ENCODE measurements at places on chromosomes 5 and 9.

- DNase-seq: no peak
These were observed 45.3 kb downstream of the SLC36A1 start for GRCh38 chr5:151492729-151493128.

GRCh38 chr5:154712518-154713437 lies 42.4 kb upstream of the LARP1 start:
- DNase-seq: no peak

GRCh38 chr9:35729700-35730485 lies 2.1 kb downstream of the TLN1 start:
- DNase-seq: no peak

DNA sequence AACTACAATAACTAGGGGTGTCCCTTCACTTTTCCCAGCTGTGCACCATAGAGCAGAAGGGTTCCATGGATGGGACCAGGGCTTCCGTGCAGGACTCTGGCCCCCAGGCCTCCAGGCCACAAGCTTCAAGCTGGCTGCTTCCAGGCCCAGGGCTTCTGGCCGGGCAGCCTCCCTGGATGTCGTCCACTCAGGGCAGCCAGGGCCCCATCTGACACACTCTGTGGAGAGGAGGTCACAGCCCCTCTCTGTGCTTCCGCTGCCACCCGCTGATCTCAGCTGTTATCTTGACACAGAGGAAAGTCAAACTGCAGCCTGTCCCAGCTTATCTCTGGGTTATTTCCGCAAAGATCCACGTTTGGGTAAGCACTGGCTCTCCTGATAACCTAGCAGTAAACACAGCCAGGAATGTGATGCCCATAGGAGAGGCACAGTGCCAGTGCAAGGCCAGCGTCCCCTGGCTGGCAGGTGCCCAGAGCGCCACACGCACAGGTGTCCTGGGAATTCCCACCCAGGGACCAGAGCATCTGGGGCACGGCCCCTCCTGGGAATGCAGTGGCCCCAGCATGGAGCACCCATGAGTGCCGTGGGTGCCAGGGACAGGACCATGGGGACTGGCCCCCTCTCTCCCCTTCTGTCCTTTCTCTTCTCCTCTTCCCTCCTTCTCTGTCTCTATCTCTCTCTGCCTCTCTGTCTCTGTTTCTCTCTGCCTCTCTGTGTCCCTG lies 15.6 kb upstream of the SLC6A19 start:
- no peak for DNase-seq

DNA sequence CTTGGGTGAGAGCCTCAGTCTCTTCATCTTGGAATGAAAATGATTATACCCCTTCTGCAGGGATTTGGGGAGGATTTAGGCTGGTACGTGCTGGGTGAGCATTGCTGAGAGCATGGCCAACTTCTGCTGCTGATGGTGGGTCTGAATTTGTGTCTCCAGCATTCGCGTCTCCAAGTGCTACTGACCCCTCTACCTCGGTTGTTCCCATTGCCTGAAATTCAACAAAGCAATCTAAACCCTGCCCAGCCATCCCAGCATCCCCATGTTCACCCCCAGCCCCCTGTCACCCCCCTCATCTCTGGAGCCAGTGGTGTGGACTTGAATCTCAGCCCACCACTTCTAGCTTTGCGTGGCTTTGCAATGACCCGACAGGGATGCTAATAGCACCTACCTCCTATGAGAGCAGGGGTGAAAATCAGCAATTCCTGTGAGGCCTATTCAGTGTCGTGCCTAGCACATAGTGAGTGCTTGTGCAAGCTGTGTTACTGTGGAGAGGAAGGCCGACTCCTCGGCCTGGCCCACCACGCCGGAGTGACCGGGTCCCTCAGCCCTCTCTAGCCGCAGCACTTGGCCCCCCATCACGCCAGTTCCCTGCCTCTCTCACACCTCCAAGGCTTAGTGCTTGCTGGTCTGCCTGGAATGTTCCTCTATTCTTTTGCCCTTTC lies 43.4 kb upstream of the SH3PXD2B start:
- no peak for DNase-seq

DNA sequence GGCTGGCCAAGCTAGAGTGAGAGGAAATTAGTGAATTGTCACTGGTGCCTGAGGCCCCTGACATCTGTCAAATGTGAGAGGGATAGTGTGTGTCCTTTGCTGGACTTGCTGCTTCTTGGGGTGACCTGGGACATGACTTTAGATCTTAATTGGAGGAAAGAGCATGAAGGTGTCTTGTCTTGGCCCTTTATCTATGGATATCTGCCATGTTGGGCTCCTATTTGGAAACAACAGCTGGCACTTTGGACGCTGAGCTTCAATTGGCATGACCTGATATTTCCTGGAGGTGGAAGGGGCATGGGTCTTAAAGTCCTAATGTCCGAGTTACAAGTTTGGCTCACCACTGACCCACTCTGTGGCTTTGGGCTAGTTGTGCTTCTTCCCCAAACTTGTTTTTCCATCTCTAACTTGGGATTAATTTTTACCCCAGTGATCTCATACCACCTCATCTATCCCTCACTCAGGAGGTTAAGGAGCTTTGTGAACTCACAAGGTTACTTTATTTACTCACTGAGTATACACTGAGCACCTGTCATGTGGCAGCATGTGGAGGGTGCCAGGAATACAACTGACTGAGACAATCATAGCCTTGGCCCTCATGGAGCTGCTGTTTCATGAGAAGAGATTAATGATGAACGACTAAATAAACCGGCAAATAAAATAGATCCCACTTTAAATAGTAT lies 30.1 kb upstream of the CXCL14 start:
- DNase-seq: no peak
